ENCODE measurements at places on chromosomes 3 and 15. TPM values are rescaled to one million over a fixed set of nuclear protein-coding genes. Genes with fewer than 3 reads are reported as not detected.

GABRA5 gene
- total RNA-seq, result not detected

WDR49 gene
- total RNA-seq, result 0.12 TPM

LRCH3 gene
- 50.7 TPM for total RNA-seq

APPL1 gene
- total RNA-seq, result 34.8 TPM

TRH gene
- total RNA-seq, result not detected

DLEC1 gene
- 0.26 TPM for total RNA-seq

PLCH1 gene
- total RNA-seq, result 0.06 TPM

All from aortic smooth muscle cell (primary cell).